ENCODE measurements at places on chromosomes 3 and 15. TPM values are rescaled to one million over a fixed set of nuclear protein-coding genes. Genes with fewer than 3 reads are reported as not detected.

The FAM219B gene
- 49.3 TPM for total RNA-seq

The RBM15B gene
- total RNA-seq: 32.6 TPM

The SLC9C1 gene
- total RNA-seq: 2.2 TPM

The CCR1 gene
- total RNA-seq: not detected

The GOLGA6L10 gene
- 0.84 TPM for total RNA-seq

The LRRC31 gene
- not detected for total RNA-seq

The RPL29 gene
- 2,366 TPM for total RNA-seq

The GOLGA6B gene
- total RNA-seq: not detected

The GPR160 gene
- 13.2 TPM for total RNA-seq

The SLC22A13 gene
- total RNA-seq: 0.34 TPM

The FSIP1 gene
- total RNA-seq: 0.62 TPM

The C3orf20 gene
- total RNA-seq: not detected

DNA sequence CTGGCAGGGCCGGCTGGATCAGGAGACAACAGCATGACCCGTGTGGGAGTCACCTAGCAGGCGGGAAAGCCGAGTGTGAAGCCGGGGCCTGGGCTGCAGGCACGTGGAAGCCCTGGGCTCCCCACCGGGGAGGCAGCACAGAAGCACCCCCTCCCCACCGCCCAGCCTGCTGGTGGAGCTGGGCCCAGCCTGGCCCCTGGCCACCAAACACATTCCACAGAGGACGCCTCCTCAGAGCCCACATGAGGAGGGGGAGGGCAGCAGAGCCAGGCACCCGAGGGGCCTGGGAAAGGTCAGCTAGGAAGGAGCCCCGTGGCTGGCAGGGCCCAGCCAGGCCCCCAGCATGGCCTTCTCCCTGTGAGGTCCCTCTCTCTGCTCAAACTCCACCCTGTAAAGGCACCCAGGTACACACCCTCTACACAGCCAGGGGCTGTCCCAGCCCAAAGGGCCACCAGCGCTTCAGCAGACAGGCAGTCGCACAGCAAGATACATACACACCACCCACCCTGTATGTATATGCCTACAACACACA lies 4.5 kb downstream of the PLXNB1 start:
- DNase-seq: no peak

GRCh38 chr3:185207931-185208746 lies 45.7 kb downstream of the EHHADH start:
- DNase-seq: no peak

DNA sequence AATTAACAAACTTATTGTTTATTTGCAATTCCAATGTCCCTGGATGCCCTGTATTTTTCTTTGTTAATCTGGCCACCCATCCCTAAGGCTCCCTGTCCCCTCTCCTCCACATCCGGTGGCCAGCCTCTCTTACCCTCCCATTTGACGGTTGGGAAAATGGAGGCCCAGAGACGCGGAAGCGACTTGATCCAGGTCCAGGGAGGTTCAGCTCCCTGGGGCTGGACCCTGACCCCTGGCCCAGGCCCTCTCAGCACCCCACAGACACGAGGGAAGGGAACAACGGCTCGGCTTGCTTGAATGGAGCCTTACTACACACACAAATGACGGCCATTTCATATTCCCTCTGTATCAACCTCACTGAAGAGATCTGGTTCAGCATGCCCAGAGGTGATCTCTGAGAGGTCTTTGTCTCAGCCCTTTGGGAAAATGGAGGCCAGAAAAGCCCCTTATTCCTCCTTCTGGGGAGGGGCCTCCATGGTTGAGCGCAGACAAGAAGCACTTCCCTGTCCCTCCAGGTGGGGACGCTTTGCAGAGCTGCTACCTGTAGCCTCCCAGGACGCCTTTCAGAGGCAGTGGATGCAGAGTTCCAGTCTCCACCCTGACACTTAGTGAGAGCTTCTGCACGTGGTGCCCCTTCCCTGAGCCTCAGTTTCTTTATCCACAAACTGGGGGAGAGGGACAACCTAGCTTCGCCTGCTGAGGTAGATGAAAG lies 82.1 kb downstream of the ATP2B2 start:
- DNase-seq: no peak

DNA sequence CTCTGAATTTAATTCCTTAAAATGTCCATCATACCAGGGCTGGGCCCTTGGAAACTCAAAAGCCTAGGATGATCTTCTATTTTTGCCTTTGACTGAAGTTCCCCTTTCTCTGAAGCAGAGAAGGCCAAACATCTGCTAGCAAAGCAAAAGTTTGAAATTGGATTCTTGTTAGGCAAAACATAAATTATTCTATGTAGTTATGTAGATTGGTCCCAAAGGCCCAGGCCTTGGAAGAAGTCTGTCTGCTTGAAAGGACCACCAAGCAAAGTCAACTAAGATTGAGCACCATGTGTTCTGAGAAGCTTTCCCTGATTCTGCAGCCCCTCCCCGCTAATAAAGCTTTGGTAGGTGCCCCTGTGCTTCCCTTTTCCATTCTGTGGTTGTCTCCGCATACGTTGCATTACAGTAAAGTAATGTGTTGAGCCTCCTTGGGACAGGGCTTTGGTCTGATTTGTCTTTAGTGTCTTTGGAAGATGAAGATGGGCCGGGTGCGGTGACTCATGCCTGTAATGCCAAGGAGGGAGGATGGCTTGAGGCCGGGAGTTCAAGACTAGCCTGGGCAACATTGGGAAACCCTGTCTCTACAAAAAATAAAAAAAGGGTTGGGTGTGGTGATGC lies 56.4 kb downstream of the RPL39L start:
- DNase-seq: no peak

DNA sequence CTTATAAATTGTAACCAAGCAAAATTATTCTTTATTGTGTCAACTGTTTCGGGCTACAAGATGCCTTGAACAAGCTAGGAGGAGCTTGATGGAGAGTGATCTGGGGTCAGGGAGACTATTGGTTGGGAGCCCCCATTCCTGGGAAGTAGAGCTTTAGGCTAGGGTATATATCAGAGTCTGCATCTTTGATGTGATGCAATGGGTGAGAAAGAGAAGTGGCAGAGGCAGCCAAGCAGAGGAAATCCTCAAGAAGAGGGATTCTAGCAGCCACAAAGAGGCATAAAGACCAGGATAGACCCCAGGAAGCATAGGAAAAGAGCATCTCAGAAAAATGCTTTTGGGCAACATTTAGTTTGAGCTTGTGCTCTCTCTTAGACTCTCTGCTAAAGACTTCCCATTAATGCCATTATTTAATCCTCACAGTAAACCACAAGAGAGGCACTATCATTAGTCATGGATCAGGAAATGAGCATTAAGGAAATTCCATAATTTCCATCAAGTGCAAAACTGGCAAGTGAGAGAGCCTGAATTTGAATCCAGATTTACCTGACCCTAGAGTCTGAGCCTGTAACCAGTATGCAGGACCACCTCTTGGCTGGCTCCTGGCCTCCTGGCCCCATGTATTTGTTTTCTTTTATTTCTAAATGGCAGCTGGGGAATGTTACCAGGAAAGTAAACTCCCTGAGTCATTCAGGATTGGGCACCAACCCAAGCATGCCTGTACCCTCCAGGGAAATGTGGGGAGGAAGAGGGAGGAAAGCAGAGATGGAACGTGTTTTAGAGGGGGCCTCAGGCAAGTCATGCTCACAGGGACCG lies 118.7 kb downstream of the RPL22L1 start:
- DNase-seq: peak; percentile 49

GRCh38 chr15:63403254-63403945 lies 21.8 kb upstream of the CA12 start:
- DNase-seq: no peak

DNA sequence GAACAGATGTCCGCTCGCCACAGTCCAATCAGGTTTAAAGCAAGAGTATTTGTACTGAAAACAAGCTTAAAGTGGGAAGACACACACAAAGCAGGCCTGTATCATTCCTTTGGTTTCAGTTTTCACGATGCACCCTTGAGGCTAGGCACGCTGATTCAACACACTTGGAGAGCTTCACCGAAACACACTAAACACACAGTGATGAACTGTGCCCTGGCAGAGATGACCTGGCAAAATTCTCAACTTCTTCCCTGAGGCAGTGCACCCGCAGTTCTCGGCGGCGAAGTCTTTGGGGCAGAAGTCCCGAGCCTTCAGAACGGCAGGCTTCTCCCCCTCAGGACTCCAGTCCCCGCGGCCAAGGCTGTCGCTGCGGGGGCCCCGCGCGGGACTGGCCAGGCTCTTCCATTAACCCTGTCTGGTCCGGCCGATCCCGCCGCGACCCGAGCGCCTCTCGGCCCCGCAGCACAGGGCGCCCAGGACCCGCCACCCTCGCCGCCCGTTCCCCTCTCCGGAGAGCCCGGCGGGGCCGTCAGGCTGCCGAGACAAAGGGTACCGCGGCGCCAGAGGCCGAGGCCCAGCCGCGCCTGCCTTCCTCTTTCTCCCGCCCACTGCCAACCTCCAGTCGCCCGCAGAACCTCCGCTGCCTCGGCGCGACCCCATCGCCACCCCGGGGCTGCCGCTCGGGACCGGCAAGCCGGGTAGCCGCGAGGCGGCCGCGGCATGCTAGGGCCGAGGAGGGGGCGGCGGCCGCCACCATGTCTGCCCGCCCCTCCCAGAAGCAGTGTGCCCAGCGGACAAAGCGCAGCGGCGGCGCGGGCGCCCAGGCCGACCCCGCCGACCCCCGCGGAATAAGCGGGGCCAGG lies 792 bp downstream of the GABPB1 start:
- peak; percentile 52 for DNase-seq

DNA sequence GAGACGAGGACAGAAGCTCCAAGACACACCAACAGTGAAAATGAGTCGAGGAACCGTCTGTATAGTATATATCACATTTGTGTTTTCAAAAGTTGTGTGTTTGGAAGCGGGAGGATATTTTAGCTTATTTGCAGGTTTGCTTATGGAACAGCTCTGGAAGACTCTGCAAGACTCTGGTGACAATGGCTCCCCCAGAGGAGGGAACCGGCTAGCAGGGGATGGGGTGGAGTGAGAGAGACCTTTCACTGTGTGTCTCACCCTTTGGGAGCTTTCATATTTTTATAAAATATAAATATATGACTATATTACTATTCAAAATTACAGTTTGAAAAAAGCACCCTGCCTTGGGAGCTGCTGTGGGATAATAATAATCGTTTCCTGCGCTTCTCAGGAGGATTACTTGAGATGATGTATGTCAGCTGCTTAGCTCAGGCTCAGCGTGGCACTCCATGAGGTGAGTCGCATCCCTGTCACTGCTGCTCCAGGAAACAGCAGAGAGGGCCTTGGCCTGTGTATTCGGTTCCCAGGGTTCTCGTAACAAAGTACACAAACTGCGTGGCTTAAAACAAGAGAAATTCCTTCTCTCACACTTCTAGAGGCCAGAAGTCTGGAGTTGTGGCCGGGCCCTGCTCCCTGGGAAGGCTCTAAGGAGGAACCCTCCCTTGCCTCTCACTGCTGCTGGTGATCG lies 183.9 kb downstream of the FAM43A start:
- DNase-seq: no peak

- no peak for DNase-seq
Measured at GRCh38 chr15:45274636-45275380, 22.8 kb downstream of the SLC28A2 start.

- DNase-seq: no peak
Measured at GRCh38 chr3:32890420-32891276, 60.8 kb upstream of the CCR4 start.

DNA sequence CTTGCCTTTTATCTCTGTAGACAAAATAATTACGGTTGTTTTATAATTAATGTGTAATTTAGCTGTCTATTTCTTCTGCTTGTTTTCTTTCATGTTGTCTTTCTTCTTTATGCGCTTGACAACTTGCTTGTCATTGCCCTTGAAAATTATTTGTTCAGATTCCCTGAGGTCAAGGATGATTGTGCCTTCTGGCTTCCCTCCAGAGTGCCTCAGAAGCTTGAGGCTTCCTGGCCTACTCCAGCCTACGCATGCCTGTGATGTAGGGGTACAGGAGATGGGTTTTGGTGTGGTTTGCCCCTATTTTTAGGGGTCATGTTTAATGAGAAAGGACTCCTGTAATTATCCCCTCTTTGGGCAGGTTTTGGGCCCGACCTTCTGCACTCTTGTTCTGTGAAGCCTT lies 231.5 kb downstream of the SV2B start:
- no peak for DNase-seq

DNA sequence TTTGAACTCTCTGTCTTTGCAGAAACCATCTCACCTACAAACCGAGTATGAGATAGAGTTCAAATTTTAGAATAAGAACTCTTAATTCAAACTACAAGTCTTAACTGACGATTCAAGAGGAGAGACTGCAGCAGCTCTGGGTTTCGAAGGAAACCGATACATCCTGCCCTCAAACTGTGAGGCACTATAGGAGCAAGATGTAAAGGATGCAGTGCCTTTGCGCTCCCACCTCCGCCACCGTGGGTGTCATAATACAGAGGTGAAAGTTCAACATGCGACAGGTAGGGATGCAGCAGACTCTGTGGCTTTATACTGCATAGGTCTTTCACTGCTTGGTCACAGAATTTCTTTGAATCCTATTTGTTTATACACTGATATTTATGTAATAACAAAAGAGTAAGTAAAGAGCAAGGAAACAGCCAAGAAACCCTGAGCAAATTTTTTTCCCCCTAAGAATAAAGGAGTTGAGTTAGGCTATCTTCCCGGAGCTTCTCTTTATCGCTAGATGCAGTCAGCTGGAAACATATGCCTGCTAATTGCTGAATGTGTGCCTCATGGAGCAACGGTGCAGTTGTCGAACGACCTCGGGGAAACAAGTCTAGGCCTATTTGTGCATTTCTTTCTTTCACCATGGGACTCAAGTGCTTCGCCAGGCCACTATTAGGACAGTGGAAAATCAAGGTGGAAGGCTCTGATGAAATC lies 1097.6 kb upstream of the CFAP20DC start:
- DNase-seq: no peak

GRCh38 chr15:64774629-64775493 lies 528 bp downstream of the RBPMS2 start:
- no peak for DNase-seq

- no peak for DNase-seq
Measured at GRCh38 chr3:18847583-18848197, 300.6 kb upstream of the KCNH8 start.

GRCh38 chr3:131236421-131236820 lies 145.2 kb upstream of the NUDT16 start:
- no peak for DNase-seq

- no peak for DNase-seq
Measured at GRCh38 chr15:65275104-65275727, 11.5 kb downstream of the PARP16 start.

- no peak for DNase-seq
Measured at GRCh38 chr15:34853001-34853758, 57.8 kb upstream of the ACTC1 start.

- no peak for DNase-seq
Measured at GRCh38 chr3:138009476-138010272, at the start of gene CLDN18. CLDN18 (plus strand) TSS chr3:138010165; CDS start chr3:138010226, 61 bp downstream.

DNA sequence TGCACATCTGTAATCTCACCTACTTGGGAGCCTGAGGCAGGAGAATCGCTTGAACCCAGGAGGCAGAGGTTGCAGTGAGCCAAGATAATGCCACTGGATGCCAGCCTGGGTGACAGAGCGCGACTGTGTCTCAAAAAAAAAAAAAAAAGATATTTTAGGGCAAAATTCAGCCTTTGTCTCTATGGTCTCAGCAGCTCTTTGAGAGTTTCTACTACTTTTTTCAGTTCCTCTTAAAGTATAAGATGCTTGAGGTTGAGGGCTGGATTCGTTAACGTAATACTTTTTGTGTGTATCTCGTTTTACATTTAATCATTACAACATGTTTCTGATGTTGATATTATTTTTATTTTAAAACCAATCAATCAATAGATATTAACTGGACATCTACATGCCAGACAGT lies 381.2 kb upstream of the TBL1XR1 start:
- DNase-seq: no peak

GRCh38 chr3:52524752-52525679 lies 8.6 kb downstream of the NT5DC2 start:
- DNase-seq: no peak

- DNase-seq: peak; percentile 60
Measured at GRCh38 chr3:141454906-141455602, 31.8 kb upstream of the RASA2 start.

- no peak for DNase-seq
Measured at GRCh38 chr3:38623539-38623938, 25.9 kb downstream of the SCN5A start.
